ENCODE measurements at places on chromosomes 2 and 18.

- no peak for DNase-seq
These were observed 4.6 kb downstream of the DPP4 start for GRCh38 chr2:162069267-162069903.

DNA sequence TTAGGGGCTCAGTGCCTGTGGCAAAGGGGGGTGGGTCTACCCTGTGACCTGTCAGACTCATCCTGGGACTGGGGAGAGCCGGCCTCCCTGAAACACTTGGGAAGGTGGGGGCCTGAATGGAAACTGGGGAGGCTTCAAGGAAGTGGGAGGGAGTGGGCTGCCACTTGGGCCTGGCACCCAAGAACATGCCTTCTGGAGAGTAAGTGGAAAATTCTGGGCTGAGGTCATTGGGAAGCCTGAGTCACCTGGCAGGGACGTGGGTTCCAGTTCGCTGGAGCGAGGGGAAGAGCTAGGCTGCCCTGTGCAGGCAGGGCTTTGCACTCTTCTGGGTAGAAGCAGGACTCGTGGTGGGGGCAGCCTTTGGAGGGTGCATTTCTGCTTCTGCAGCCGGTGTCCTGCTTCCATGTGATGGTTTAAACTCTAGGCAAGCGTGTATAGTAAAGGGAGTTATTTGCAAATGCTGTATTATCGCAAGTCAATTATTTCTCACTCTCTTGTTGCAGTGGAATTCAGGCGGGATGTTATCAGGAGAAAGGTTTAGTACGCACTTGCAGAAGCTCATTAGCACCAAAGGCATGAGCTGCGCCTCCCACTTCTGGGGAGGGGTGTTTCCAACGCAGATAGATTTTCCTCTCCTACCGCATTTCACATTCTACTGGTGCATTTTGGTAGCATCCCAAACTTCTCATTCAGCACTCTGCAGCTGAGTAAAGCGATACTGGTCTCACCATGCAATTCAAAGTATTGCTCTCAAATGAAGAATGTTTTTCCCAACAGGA, 3.8 kb downstream of the LRRFIP1 start:
- DNase-seq = no peak

DNA sequence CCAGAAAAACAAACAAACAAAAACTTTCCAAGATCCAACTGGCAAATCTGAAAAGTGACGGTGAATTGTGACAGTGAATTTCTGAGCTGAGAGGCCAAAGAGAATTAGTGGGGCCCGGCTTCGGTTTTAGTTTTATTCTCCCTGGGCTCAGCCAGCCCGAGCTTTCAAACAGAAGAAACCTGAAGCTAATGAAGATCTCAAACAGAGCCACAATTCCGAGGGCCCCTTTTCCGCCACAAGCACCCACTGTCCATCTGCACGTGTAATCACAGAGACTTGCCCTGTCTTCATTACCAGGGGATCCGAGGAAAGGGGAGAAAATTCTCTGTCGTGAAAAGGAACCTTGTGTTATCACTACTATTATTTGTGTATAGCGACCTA, 4.2 kb upstream of the ONECUT2 start:
- DNase-seq = no peak

DNA sequence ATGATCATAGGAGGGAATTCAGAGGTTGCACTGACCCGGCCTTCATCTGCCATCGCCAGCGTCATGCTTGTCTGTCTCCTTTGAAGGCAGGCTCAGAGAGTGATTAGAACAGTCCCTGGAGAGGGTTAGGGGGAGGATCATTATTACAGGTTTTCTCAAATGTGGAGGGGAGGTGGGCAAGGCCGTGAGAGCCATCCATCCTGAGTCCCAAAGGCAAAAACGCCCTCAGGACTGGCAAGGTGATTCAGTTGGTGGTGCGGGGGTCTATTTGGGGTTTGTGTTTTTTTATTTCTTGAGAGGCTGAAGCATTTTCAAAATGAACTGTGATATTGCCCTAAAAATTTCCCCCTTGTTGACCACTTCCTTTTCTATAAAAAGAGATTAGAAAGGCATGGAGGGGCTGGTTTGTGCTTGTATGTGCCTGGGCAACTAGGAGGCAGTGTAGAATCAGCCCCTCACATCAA, 39.3 kb upstream of the GYPC start:
- no peak for DNase-seq

DNA sequence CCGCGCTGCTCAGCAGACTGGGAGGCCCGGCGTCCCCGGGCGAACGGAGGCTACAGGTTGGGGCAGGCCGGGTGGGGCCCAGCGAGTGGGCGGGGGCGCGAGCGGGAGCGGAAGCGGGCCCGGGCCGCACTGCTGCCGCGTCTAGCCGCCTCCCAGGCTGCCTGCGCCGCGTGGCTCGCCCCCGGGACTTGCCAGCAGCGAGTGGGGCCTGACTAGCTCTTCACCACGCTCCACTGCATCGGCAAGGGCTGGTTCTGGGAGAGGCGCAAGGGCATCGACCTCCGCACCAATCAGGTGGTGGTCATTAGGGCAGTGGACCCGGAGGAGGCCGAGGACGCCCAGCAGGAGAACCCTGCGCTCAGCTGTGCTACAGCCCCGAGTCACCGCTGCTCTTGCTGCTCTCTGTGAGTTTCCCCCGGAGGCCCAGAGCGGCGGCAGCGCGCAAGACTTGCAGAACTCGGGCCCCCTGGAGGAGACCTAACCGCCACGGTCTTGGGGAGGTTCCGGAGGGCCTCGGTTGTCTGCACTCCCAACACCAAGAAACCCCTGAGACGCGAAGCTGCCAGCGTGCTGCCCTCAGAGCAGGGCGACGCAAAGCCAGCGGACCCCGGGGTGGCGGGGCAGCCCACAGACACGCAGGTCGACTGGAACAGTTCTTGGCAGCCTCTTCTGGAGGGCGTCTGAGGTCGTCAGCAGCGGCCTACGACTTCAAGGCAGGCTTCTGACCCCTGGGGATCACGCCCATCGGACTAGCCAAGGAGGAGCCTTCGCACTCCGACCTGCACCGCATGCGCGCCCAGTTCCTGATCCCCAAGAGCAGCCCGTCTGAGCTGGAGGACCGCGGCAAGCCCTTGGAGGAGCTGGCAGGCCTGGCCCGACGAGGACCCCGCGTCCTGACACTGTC, 27.2 kb upstream of the PTPN2 start:
- DNase-seq = no peak

GRCh38 chr18:48106976-48107781, 176.7 kb upstream of the SMAD2 start:
- no peak for DNase-seq

DNA sequence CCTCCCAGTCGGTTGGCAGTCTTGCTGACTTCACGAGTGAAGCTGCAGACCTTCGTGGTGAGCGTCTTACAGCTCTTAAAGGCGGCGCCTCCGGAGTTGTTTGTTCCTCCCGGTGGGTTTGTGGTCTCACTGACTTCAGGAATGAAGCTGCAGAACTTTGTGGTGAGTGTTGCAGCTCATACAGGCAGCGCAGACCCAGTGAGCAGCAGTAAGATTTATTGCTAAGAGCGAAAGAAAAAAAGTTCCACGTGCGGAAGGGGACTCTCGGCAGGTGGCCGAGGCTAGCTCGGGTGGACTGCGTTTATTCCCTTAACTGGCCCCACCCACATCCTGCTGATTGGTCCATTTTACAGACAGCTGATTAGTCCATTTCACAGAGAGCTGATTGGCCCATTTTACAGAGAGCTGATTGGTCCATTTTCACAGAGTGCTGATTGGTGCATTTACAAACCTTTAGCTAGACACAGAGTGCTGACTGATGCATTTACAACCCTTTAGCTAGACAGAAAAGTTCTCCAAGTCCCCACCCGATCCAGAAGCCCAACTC, 240.3 kb downstream of the LRATD1 start:
- DNase-seq = no peak

DNA sequence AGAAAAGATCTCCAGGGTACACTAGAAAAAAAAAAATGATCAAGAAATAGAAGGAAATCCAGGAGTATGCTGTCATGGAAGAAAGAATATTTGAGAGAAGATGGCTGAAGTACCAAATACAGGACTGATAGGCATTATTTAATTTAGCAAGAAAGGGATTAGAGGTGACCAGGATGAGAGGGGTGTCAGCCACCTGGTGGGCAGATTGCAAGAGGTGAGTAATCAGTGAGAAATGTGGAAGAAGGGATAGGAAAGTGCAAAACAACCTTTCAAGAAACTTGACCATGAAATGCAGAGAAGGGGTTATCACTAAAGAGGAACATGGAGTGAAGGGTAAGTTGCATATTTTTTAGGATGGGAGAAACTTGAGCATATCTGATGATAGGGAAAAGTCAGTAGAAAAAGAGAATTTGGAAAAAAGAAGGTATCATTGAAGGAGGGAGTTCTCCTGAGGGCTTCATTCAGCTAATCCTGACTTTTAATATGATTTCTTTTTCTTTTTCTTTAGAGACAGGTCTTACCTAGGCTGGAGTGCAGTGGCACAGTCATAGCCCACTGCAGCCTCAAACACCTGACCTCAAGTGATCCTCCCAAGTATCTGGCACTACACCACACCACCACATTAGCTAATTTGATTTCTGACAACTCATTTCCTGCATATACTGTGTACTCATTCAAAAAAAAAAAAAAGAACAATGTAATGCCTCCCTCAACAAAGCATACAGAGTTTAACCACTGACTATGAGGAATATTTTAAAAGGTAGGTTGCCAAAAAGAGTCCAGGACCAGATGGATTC, 101.3 kb downstream of the LRP2 start:
- no peak for DNase-seq

GRCh38 chr2:53509831-53510388, 257.7 kb upstream of the CHAC2 start:
- DNase-seq = no peak

- no peak for DNase-seq
These were observed 114.5 kb downstream of the CDH2 start for GRCh38 chr18:28062443-28062842.

- DNase-seq = no peak
These were observed 10.0 kb upstream of the KIDINS220 start for GRCh38 chr2:8847400-8847799.

GRCh38 chr2:74585406-74586185, 31.1 kb downstream of the DOK1 start:
- DNase-seq = no peak

DNA sequence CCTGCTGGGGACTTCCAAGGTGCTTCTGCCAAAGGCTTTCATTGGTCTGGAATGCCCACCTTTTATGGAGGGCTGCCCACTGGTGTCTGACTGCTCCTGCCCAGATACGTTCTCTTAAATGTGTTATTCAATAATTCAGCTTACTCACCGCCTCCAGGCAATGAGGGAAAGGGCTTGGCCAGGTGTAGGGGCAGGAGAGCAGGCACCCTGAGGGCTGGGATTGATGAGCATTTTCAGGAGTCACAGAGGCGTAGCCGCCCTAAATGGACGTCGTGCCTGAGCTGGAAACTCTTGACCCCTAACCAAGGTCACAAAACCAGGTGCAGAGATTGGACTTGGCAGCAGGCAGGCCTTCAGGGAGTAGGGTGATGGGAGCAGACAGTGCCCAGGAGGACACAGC, 26.8 kb downstream of the MAL start:
- DNase-seq = peak; percentile 59

GRCh38 chr2:58289029-58289428, 47.9 kb upstream of the FANCL start:
- DNase-seq = no peak

DNA sequence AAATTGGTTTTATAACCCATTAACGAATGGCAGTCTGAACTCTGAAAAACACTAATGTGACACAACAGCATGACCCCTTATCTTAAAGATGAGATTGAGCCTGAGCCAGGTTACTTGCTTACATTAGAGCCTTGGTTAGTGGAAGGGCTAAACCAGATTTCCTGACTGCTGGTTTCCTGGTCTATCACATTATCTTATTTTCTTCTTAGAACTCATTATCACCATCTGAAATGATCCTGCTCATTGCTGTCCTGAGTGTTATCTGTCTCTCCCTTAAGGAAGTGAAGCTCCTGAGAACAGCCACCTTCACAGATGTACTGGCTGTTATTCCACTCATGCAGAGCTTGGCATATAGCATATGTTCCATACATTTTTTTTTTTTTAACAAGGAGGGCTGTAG, 9.0 kb upstream of the NRP2 start:
- no peak for DNase-seq

GRCh38 chr2:195659114-195659513, 2.1 kb downstream of the SLC39A10 start:
- DNase-seq = no peak

- no peak for DNase-seq
These were observed 31.3 kb downstream of the USP40 start for GRCh38 chr2:233535271-233535670.

GRCh38 chr18:63562284-63562683, 20.1 kb downstream of the SERPINB12 start:
- DNase-seq = no peak

GRCh38 chr2:109128616-109129355, at the start of gene SH3RF3:
TSS of gene SH3RF3 (plus strand) at chr2:109129205.
- no peak for DNase-seq

DNA sequence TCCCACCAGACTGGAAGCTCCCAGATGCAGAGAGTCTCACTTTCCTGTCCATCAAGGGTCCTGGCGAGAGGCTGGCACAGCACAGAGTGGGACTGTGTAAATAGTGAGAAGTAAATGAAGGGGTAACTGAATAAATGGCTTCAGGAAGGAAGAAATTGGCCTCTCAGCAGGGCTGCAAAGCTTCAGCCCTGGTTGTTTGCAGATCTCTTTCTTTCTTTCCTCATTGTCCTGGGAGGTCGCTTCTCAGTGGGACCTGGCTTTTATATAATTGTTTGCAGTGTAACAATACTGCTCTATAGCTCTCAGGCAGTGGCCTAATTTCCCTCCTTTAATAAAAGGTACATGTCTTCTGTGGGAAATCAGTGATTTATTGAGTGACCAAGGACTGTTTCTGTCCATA, 74.9 kb upstream of the GPR45 start:
- no peak for DNase-seq

DNA sequence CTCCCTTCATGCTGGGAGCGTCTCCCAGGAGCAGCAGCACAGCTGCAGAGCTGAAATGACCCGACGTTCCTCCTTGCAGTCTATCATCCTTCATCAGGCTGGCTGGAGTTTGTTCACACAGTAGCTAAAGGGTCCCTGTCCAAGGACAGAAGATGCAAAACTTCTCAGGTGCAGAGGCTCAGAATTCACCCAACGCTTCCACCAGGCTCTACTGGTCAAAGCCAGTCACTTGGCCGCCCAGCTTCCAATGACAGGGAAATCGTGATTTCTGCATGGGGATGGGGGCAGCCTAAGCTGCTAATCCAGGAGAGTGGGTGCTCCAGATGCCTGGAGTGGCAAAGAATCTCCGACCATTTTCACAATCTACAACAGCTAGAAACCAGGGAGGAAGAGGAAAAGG, 97.0 kb upstream of the SALL3 start:
- no peak for DNase-seq

DNA sequence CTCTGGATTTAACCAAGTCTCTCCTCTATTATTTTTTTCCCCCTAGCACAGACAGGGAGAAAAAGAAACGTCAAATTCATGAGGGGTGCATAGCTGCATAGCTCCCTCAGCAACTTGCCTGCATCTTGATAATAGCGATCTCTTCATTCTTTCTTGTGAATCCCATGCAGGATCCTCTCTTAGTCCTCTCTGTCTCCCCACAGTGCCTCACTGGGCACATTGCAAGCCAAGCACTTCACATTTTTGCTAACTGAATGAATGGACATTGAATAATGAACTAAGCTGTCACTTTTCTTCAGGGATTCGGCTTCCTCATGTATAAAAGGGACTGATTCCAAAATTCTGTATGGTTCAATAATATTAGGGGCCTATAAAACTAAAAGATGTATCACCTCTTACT, 2.9 kb upstream of the EPB41L3 start:
- no peak for DNase-seq

GRCh38 chr2:159712143-159712928, at the start of gene MARCHF7:
TSS of gene MARCHF7 (plus strand) at chr2:159712506. CDS start at chr2:159729023, 16,517 bp downstream.
- DNase-seq = peak; percentile 86
